ENCODE measurements at places on chromosomes 13 and 19. TPM values are rescaled to one million over a fixed set of nuclear protein-coding genes. Genes with fewer than 3 reads are reported as not detected.
A peak's percentile ranks its signal among the peaks of the same experiment; 100 is the strongest.

DNA sequence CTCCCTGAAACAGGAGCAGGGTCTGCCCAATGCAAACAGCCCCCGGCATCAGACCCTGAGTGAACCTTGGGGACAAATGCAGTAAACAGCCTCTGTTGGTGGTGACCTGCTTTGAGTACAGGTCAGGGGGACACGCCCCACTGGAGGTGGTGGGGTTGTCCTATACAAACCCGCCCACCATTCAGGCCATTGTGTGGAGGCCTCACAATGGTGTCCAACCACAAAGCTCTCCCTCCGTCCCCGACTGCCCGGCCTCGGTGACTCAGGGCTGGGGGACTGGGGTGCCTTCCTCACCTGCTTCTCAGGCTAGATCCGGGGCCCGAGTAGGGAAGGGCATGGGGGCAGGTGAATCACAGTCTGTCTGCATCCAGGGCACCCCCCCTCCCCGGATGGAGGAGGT, 1.5 kb downstream of the MUC16 start:
- ATAC-seq, result no peak

GRCh38 chr13:98396071-98396710, 180.7 kb downstream of the STK24 start:
- ATAC-seq, result no peak

DNA sequence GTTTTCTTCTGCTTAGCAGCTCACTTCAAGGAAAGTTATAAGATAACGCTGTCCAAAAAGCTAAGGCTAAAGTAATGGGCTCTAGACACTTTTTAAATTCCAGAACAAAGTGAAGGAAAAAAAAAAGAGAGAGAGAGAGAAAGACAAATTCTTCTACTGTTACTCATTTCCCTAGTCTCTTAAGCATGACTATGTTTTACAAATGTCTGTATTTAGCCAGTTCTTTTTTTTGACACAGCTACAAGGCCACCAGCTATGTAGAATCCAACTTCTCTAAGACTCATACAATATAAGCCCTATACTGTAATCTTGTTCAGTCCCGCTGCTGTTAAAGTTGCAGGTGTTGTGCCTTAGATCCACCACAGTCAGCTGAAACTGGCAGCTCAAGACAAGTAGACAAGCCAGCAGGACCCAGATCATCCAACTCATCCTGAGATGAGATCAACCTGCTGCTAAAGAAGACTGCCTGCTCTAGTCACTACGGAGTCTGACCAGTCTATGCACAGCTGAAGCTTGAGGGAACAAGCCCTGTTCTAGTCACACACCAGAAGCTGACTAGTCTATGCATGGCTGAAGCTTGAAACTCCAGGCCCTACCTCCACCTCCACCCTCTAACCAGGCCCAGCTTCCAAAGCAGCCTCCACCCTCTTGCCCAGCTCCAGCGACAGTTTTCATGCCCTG, 10.3 kb upstream of the ZNF83 start:
- ATAC-seq, result no peak

Gene CRTC1
- total RNA-seq, result 4.0 TPM

DNA sequence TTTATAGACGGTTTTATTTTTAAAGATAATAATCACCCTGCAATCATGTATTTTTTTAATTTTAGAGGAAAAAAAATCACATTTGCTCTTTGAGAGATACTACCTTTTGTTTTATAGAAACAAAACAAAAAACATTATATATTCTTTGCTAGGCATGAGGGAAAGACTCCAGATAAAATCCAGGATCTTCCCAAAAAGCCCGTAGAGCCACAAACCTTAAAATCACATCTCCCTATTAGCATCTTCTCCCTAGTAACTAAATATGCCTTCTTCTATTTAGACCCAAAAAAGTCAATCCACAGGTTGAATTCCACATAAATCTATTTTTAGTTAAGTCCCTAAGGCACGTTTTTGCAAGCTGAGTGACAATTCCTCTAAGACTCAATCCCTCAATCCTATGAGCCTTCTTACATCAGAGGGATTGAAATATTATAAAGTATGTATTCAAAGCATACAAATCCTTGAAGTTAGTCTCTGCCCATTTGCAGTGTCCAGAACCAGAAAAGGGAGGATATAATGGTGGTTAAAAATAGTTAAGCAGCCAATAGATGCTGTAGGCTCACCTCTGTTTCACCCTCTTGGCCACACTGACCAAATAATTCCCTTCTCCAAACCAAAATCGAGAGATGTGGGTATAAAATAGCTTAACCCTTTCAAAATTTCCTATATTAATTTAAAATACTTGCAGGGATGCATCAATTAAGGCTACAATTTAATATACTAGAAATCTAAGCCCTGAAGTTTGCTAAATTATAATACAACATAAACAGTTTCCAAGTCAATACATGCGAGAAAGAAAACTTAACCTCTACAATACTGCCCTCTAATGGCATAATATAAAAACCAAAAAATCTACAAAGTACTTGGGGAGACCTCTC, 64.0 kb downstream of the SERP2 start:
- no peak for ATAC-seq

Gene CDX2
- total RNA-seq, result not detected

DNA sequence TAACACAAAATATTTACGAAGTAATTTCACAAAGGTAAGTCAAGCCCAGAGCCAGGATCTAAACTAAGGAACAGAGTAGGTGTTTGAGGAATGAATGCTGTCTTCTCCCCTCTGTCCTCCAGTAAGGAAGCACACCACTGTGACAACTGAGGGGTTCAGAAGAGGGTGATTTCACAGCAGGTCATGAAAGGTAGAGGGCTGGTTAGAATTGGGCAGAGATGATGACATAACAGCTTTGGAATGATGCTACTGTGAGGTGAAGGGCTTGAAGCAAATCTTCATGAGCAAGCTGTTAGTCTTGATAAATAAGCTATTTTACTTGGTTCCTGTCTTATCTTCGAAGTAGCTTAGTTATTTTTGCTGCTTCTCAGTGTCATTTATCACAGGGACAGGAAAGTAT, 498.6 kb downstream of the FGF9 start:
- no peak for ATAC-seq

Gene URAD
- total RNA-seq, result not detected

- ATAC-seq, result no peak
Measured at GRCh38 chr19:17772172-17772571, 20.9 kb downstream of the FCHO1 start.

DNA sequence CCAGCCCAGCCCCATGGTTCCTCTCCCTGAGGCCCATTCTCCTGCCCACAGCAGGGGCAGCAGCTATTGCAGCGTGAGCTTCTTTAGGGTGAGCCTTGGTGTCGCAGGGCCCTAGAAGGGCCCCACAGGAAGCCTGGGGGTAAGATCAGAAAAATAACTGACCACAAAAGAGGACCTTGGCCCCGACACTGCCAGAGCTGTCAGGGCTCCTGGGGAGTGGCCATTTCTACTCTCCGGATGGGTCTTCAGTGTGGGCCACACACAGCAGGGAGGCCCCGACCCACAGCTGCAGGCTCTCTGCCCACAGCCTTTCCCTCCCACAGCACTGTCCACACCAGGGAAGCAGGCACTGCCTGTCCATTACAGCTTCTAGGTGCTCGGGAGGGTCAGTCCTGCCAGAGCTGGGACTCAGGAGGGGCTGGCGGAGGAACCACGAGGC, 3.5 kb upstream of the SIGLEC8 start:
- peak; percentile 27 for ATAC-seq

DNA sequence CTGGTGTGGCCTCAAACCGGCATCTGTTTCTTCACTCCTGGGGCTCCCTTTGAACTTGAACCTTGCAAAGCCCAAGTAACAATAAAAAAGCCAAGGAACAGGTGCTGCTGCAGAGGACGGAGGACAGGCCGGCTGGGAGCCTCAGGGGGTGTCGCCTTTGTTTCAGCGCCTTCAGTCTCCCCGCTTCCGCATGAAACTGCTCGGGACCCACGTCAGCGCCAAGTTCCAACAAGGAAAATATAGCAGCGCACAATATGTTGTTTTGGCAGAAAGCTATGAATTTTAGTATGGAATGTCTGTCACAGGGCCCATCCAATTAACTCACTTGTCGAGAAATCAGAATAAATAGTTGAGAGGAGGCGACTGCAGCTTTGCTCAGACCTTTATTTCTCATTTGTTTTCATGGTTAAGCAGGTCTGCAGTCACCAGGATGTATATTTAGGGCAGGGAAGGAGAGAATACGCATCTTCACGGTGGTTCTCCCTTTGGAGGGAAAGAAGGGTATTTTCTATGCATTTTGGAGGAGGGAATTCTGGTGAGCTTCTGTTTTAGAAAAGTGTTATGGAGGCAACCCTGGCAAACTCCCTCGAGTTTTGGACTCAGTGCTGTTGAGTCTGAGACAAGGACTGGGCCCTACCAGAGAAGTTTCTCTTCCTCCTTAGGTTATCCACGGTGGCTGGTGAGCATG, 34.3 kb upstream of the MEDAG start:
- no peak for ATAC-seq

DNA sequence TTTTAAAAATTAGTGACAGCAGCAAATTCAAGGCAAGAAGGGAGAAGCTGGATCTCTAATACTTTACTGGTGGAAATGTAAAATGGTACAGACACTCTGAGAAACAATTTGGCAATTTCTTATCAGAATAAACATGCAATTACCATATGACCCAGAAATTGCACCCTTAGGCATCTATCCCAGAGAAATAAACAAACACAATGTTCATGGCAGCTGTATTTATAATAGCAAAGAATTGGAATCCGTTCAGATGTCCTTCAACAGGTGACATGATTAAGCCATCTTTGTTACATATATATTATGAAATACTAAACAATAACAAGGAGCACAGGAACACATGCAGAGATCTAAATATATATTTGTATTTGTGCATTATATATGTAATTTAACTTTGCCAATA, 756.5 kb downstream of the SLITRK1 start:
- no peak for ATAC-seq

Gene PODNL1
- total RNA-seq, result 8.5 TPM

Gene CD22
- 2.5 TPM for total RNA-seq

DNA sequence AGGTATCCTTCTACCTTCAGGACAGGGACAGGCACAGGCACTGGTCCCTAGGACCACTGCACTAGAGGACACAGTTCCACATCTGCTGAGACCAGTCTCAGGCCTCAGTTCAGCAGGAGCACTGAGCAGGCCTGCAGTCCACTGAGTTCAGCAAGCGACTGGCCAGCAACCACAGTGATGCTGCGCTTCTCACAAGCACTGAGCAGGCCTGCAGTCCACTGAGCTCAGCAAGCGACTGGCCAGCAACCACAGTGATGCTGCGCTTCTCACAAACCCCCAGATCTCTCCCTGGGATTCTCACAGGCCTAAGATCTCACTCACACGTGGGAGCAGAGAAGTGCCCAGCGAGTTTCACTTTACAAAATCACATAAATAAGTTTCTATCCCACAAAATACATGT, 140.6 kb downstream of the IRS2 start:
- no peak for ATAC-seq

Gene PRODH2
- total RNA-seq, result not detected

Gene HNRNPUL1
- 116 TPM for total RNA-seq

DNA sequence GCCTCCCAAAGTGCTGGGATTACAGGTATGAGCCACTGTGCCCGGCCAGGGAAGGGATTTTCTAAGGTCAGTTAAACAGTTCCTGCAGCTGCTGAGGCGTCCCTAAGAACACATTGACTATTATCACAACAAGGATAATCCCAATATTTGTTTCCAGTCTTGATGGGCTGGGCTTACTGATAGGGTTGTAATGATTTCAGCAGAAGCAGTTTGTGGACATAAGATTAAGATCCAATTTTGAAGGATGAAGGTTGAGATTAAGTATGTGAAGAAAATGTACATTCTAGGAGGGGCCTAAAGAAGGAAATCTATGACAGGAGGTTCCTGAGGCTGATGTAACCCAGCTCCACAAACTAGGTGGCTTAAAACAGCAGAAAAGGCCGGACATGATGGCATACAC, 10.7 kb upstream of the CCDC124 start:
- no peak for ATAC-seq

Gene ZNF208
- total RNA-seq, result 0.60 TPM

Gene AMH
- 0.56 TPM for total RNA-seq

DNA sequence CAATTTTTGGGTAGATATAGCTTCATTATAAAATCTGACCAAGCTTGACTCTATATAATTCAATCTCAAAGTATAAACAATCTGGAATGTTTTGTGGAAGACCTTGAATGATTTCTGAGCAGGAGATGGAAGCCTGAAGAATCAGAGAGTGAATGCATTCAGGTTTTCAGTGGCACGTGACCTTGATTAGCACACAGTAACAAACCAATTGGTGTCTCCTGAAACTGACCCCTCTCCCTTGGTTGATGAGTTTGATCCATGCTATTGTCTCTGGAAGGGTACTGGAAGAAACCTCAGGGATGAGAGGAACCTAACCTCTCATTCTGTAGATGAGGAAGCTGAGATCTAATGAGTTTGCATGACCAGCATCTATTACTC, 39.6 kb downstream of the PCDH8 start:
- no peak for ATAC-seq

GRCh38 chr13:80037505-80037888, 303.4 kb downstream of the SPRY2 start:
- peak; percentile 77 for ATAC-seq

Gene EID2B
- 0.20 TPM for total RNA-seq

GRCh38 chr19:49555600-49556411, 24.6 kb downstream of the NOSIP start:
- ATAC-seq, result peak; percentile 6

GRCh38 chr19:3752492-3752891, 9.0 kb downstream of the APBA3 start:
- no peak for ATAC-seq

Gene PDE4A
- 0.92 TPM for total RNA-seq

DNA sequence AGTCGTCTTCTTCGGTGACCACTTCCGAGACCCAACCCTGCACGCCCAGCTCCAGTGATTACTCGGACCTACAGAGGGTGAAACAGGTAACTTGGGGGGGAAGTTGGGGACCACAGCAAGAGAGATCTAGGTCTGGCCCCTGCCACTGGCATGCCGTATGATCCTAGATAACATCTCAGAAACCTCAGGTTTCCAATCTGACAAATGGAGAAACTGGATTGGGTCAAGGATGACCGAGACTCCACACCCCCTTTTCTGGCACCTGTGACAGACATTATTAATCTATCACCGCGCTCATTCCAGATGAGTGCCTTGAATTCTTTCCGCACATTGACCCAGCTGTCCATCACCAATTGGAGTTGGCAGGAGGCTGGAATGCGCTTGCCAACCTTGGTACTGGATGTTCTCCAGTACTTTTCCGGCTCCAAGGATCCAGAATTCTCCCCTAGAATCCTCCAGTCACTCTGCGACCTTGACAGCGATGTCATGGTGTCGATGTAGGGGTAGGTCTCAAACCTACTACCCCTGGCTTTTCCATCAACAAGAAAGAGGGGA, 17.4 kb downstream of the VASP start:
- ATAC-seq, result no peak

- no peak for ATAC-seq
Measured at GRCh38 chr13:24663586-24663985, 16.6 kb upstream of the ATP12A start.

DNA sequence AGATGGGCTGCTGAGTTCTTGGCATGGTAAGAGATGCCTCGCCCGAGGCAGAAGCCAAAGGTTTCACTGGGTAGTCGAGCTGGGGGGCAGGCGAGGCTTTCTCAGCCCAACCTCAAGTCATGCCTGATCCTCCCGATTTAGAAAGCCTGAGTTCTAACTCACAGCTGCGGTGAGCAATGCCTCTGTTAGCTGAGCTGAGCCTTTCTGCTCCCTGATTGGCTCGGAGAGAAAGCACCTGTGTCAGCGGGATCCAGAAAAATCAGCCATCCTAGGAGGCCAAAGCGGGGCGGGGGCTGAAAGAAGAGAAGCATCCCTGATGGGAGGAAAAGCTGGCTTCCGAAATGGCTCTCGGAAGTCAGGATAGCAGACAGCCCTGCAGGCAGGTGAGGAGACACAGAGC, 44.7 kb downstream of the CACNA1A start:
- ATAC-seq, result no peak

Gene POU4F1
- 0.08 TPM for total RNA-seq

GRCh38 chr19:29567366-29567915, 38.6 kb upstream of the POP4 start:
- ATAC-seq, result no peak

All from esophagus mucosa (tissue), 1 donor.